NCI-H2107 (cell line): ENCODE measurements at places on chromosomes 1 and 21.

DNA sequence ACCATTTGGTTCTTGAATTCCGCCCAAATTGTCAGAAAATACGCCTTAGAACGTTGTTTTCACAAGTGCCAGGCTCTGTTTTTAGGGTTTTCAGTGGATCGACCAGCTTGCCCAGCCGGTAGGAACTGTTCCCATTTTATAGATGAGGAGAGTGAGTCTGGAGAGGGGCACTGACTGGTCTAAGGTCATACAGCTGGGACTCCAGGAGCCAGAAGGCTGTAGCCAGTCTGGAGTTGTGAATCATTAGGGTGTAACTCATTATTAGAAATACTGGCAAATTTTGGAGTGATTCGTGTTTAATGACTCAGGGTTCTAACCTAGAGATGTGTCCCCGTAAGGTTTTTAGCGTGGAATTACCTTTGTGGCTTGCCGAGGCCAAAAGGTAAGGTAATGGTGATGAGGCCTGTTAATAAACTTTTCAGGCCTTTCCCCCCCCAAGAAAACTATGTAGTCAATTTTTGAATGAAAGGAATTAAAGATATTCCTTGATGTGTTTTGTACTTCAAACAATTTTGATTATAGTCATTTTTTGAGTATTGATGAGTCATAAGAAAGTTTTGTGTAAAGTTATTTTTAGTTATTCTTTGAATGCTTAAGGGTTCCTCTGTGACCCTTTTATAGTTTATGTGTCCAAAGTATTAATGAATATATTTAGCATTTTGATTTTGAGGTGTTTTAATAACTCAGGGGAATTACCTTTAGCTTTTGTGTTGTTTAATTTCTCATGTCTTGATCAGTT lies 2.1 kb downstream of the DYRK1A start:
- no peak for DNase-seq

DNA sequence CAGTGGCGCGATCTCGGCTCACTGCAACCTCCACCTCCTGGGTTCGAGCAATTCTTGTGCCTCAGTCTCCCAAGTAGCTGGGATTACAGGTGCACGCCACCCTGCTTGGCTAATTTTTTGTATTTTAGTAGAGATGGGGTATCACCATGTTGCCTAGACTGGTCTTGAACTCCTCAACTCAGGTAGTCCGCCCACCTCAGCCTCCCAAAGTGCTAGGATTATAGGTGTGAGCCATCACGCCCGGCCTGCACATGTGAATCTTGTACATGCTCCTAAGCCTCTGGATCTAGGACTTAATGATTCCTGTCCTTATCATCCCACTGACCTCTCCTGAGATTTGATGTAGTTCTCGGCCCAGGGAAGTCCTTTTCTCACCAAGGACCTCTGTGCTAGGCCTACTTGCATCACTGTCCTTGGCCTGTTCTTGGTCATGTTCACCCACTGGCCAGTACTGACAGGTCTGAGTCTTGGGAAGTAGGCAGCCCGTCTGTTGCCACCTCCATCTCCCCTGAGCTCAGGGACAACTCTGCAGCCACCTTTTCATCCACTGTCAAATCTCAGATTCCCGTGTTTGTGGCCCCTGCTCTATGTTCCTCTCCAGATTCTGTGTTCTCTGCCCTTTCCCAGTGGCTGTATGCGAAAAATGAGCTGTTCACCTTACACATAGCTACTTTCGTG lies 9.4 kb downstream of the HYI start:
- DNase-seq = no peak

- no peak for DNase-seq
Measured at GRCh38 chr1:24725209-24725651, 20.0 kb upstream of the CLIC4 start.

DNA sequence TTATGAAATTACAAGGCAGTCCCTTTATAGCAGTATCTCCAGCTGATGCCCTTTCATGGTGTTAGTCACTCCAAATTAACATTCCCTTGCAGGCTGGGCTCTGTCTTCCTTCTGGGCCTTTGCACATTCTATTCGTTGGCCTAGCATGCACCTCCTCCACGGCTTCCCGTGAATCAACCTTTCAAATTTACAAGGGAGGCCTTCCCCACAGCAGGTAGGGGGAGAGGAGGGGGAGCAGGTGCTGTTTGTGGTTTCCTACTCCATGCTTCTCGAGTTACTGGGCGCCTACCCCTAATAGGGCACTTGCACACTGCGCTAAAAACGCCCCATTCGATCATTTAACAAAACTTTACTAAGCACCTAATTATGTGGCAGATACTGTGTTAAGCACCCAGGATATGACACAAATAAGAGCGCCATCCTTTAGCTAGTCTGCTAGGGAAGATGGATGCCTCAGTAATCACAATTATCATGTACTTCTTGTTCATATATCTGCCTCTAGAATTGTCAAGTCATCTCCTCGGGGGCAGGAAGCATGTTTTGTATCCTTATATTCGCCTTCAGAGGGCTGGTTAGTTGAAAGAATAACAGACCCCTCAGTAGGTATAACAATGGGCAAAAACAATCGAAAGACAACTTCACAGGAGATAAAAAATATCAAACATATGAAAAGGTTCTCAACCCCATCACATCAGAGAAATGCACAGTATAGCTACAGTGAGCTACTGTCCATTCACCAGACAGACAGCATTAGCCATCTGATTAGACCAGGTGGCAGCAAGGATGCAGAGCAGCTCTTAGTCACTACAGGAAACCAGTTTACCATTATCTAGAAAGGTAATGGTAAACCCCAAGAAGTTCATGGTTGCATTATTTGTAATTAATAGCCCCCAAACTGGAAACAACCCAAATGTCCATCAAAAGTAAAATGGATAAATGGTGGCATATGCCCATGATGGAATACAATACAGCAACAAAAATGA lies 1.7 kb upstream of the ADAR start:
- DNase-seq = peak; percentile 90

GRCh38 chr1:155979597-155980343 lies 1.4 kb upstream of the ARHGEF2 start:
- DNase-seq = no peak

DNA sequence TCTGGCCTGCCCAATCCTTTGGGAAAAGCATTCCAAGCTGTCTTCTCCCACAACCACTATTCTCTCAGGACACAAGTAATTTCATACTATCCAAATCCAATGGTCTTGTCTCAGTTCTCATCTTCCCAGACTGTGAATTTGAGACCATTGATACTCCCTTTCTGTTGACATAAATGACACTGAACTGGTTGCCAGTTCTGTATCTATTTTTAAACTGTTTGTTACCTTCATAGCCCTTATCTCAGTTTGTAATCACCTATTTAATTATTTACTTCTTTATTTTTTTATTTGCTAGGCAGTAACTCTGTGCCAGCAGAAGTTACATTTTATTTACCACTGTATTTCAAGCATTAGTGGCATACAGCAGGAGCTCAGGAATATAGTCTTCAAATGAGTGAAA lies 24.0 kb downstream of the TCEANC2 start:
- no peak for DNase-seq

- DNase-seq = no peak
Measured at GRCh38 chr1:69491416-69491815, 76.3 kb upstream of the LRRC7 start.

DNA sequence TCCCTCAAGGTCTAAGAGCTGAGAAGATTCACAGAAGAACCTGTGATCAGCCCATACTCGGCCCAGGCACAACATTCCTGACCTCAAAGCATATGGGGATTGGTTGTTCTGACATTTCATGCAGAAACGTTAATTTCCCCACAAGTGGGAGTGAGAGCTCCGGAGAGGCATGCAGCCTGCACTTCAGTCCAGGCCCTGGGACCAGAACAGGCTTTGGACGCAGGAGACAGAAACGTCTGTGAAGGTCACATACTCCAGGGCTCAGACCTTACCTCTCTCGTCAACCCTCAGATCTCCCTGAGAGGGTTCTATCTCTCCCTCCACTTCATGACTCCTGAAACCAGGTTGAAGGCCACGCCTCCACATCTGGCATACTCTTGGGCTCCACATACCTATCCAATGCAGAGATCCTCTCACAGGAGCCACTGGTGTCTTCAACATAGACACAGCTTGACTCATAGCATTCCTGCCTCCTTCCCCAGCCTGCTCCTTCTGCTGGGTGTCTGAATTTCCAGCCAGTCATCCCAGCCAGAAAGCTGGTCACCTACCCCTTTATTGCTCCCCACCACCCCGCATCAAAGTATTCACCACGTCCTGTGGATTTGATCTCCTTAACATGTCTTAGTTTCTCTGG lies 149.2 kb downstream of the OMA1 start:
- DNase-seq = no peak

GRCh38 chr1:167878372-167879160 lies 35.4 kb downstream of the ADCY10 start:
- DNase-seq = no peak
